Stimulated activated CD4-positive, alpha-beta T cell treated with anti-CD3 and anti-CD28 coated beads, TNF-alpha, amount 100 ng/mL, for 1 hour (primary cell): ENCODE measurements at places on chromosomes 2 and 18.

DNA sequence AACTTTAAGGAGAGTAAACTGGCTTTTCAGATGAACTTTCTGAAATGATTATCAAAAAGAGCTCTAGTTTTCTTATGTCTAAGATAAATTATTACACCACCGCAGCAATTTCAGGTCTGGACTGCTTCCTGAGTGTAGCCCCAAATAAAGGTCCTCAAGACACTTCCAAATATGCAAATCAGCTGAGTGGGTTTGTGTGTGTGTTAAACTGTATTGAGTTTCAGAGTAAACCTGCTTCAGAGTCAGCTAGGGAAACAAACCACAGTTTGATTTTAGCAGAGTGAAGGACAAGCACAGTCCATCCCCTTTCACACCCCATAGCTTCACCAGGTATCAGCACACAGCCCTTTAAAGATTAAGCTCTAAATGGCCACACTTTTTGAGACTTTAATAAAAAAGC, 168.7 kb downstream of the NRXN1 start:
- no peak for DNase-seq

DNA sequence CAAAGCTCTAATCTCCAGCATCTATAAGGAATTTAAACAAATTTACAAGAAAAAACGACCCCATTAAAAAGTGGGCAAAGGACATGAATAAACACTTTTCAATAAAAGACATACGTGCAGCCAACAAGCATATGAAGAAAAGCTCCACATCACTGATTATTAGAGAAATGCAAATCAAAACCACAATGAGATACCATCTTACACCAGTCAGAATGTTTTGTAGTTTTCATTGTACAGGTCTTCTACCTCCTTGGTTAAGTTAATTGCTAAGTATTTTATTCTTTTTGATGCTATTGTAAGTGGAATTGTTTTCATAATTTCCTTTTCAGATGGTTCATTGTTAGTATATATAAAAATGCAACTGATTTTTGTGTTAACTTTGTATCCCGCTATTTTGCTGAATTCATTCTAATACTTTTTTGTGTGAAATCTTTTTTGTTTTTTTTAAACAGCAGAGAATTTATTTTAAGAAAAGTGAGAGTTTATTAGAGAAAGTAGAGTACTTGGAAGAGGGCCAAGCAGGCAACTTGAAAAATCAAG, 40.7 kb downstream of the SLC39A10 start:
- no peak for DNase-seq

- DNase-seq = peak; percentile 41
These were observed 1.2 kb downstream of the MEX3C start for GRCh38 chr18:51196118-51196810.

DNA sequence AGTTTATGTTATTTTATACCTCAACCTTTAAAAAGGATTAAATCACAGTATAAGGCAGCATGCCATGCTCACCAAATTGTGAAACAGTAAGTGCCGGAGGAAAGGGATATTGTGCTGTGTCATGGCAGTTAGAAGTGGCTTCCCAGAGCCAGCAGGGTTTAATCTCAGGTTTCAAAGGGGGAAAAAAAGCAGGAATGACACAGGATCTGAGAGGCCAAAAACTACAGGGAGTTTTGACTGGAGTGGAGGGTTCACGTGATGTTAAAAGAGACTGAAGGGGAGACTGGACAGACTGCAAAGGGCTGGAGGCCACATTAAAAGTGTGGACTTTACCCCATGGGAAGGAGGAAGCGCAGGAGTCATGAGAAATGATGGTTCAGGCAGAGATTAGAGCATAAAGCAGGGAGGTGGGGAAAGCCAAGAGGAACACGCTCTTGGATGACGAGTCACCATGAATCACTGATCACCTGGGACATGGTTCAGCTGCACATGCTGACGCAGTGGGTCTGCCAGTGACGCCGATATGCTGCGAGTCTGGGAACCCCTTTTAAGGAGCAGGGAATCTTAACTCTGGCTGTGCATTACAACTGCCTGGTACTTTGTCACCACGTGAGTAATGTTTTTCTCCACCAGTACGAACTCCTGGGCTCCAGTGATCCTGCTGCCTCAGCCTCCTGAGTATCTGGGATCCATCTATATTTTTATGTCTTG, 6.1 kb downstream of the CHMP1B start:
- no peak for DNase-seq

GRCh38 chr2:127196998-127197397, 23.1 kb downstream of the CYP27C1 start:
- DNase-seq = no peak

DNA sequence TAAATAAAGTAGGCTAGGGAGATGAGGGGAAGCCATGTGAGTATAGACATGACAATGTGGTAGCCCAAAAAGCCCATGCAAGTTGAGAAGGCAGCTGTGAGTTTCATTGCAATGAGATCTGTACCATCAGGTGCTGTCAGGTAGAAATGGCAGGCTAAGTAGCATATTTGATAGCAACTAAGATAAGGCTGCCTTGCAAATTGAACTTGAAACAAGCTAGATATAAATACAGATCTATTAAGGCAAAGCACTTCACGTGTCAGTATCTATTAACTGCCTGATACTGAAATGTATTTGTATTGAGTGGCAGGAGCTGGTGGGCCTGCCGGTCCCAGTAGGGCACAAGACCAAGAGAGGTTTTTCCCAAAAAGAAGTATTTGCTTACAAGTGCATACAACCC, 419.9 kb downstream of the TDRD15 start:
- DNase-seq = no peak

DNA sequence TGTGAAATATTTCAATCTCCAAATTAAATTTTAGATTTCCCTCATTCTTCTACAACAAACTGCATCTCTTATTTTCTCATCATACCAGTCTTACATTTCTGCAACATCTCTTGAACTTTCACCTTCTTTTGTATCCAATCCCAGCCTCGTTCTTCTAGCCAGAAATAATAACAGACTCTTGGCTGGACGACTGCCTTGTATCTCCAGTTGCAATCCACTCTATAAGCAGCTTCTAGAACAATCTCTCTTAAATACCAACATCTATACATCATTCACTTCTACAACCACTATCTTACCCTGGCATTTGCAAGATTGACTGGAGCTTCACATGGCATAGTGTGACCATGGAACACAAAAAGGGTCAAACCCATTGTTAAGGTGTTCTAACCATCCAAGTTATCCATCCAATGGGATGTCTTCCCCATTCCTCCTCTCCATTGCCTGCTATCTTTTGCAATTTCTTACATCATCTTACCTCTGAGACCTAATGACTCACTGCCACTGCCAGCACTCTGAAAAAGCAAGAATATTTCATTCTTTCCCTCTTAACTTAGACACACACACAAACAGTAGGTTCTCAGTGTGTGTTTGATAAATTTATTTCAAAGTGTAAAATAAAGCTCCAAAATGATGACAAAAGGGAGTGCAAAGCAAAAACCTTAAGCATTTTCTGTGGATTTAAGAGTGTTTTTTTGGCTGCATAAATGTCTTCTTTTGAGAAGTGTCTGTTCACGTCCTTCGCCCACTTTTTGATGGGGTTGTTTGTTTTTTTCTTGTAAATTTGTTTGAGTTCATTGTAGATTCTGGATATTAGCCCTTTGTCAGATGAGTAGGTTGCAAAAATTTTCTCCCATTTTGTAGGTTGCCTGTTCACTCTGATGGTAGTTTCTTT, 145.6 kb downstream of the METTL4 start:
- no peak for DNase-seq

- no peak for DNase-seq
These were observed 2.8 kb upstream of the RESP18 start for GRCh38 chr2:219335373-219335786.

- DNase-seq = no peak
These were observed 292.8 kb upstream of the FBXO11 start for GRCh38 chr2:48199070-48199469.

DNA sequence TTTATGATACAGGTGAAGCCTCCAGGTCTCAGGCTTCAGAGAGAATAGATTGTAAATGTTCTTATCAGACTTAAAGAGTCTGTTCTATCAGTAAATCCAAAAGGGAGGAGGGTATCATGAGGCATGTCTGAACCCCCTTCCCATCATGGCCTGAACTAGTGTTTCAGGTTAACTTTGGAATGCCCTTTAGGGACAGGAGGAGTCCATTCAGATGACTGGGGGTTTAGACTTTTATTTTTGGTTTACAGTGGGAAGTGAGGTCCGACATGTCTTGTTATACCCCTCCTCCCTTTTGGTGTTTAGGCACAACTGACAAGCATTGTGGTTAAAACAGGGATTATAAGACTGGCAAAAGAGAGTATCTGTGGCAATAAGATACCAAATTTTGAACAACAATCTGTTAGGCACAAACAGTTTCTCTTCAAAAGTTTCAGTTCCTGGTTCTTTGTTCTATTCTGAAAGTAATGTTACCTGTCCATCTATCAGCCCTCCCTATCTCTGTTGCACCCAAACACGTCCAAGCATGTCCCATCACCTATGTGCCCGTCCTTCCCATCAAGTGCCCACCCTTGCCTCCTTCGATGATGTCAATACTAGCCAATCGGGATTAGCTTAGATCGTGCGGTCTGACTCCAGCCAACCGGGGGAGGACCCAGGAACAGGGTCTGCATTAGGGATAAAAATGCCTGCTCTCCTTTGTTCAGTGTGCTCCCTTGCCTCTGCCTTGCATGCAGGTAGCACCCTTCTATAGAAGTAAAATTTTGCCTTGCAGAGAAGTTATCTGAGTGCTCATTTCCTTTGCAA, 16.4 kb downstream of the TCF23 start:
- no peak for DNase-seq

DNA sequence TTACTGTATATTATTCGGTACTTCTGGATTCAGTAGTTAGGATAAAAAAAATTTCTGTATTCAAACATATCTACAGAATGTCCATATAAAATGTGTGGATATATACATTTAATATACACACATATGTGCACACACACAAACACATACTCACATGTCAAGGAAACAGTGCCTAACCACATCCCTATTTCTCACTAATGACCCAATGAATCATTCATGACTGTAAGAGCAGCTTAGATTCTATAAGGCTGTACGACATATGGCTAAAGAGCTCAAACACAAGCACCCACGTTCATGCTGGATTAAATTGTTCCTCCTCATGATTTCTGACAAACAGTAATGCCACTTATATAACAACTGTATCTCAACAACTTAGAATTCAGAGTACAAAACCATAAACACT, 457.3 kb downstream of the ADCYAP1 start:
- DNase-seq = no peak

DNA sequence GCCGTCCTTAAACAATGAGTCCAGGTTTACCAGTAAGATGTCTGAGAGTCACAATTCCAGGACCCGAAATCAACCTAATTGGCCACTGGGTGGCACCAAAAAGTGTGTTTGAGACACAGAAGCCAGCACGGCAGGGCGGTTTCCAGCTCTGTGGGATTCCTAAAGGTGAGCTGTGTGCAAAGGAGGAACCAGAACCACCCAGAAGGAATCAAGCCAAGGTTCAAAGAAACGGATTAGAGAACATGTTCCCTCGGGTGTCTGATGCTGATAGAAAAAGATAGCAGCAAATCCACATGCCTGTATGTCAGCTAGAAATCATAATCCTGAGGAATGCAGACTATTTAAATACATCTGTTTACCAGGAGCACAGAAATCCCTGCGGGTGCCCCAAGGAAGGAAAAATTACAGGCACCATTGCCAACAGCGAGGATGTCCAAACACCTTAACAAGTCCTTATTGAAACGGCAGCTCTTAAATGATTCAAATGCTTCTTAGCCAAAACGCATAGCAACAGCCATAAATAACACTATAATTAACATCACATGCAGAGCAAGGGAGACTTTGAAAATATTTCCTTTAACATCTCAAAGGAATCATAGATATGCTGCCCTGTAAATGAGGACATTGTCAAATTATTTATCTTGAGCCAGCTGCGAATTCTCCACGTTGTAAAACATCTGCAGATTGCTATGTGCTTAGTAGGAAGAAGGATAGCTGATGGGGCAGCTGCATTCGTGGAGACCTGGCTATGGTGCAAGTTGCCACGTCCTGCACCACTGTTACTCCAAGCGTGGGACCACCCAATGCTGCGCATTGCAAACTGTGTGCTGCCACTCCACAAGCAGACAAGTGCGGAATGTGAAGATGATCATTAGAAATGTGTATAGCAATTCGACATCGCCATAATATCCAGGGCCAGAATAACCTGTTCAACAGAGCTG, 318.7 kb upstream of the NCKAP5 start:
- DNase-seq = peak; percentile 2

- no peak for DNase-seq
These were observed 439.5 kb downstream of the ZNF516 start for GRCh38 chr18:76055578-76055977.

- DNase-seq = no peak
These were observed 226.0 kb upstream of the SLC35G4 start for GRCh38 chr18:11383381-11383780.

DNA sequence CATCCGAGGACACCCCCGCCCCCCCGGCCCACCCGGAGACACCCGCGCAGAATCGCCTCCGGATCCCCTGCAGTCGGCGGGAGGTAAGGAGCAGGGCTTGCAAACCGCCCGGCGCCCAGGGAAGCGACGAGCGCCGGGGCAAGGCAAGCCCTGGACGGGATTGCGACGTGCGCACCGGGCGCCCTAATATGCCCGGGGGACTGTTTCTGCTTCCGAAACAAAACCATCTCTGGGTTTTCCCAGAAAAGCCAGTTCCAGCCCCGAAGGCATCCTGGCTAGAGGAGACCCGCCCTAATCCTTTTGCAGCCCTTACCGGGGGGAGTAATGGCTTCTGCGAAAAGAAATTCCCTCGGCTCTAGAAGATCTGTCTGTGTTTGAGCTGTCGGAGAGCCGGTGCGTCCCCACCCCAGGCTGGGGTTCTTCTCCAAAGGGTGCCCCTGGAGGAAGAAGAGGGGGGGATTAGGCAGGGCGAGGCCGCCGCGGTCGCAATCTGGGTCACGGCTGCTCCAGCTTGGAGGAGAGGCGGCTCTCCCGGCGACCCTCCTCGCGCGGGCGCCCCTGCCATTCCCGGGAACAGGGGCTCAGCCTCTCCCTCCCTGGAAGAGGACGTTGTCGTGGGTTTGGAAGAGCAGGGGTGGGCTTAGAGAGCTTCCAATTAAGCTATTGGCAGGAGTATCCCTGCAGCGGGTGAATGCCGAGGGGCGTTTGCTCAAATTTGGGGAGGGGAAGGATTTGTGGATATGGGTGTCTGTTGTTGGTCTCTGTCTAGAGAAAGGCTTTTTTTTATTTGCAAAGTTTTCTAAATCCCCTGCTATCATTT, 521 bp downstream of the MYCN start:
- DNase-seq = no peak

DNA sequence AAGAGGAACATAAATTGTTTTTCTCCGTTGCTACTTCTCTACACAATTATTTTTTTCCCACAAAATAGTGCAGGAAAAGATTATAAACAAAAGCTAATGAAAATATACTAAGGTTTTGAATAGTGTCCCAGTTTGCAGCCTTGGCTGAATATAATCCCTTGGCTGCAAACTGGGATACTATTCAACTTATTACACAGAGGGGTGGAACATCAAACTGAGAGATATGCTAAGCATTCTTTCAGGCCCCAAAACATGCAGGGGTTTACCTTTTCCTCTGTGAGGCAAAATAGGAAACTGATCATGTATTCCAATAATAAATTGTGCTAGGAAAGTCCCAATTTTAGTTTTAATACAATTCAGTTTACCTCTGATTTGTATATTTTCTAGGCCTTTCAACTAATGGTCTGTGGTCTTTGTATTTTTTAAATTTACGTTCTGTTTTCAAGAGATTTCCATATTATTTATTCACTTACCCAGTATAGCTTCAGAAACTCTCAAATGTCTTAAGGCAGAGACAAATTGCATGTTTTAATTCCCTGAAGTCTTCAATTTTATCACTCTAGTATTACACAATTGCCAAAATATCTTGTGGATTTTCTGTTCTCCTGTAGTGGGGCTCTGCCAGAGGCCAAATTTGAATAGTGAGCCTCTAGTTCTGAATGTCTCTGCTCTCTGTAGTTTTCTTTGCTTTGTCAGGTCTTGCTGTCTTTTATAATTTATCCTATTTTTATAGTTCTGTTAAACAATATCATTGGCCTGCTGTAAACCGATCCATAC, 63.9 kb downstream of the PPP1R1C start:
- DNase-seq = no peak
